Muscle of leg (tissue), 16 donors: ENCODE measurements at places on chromosomes 3 and 15. TPM values are rescaled to one million over a fixed set of nuclear protein-coding genes. Genes with fewer than 3 reads are reported as not detected.

GRCh38 chr3:195270079-195270816 lies 711 bp downstream of the XXYLT1 start:
- peak; percentile 51 for DNase-seq

- peak; percentile 71 for DNase-seq
Measured at GRCh38 chr15:74130155-74130848, at the start of gene ISLR2. TSS of gene ISLR2 (plus strand) at chr15:74130586. CDS start at chr15:74132755, 2,169 bp downstream.

DNA sequence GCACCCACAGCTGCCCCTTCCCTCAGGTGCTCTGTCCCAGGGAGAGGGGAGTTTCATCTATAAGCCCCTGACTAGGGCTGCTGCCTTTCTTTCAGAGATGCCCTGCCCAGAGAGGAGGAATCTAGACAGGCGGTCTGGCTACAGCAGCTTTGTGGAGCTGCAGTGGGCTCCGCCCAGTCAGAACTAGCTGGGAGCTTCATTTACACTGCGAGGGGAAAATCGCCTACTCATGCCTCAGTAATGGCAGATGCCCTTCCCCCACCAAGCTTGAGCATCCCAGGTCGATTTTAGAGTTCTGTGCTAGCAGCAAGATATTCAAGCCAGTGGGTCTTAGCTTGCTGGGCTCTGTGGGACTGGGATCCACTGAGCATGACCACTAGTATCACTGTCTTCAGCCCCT lies 181.2 kb upstream of the RARB start:
- no peak for DNase-seq

DNA sequence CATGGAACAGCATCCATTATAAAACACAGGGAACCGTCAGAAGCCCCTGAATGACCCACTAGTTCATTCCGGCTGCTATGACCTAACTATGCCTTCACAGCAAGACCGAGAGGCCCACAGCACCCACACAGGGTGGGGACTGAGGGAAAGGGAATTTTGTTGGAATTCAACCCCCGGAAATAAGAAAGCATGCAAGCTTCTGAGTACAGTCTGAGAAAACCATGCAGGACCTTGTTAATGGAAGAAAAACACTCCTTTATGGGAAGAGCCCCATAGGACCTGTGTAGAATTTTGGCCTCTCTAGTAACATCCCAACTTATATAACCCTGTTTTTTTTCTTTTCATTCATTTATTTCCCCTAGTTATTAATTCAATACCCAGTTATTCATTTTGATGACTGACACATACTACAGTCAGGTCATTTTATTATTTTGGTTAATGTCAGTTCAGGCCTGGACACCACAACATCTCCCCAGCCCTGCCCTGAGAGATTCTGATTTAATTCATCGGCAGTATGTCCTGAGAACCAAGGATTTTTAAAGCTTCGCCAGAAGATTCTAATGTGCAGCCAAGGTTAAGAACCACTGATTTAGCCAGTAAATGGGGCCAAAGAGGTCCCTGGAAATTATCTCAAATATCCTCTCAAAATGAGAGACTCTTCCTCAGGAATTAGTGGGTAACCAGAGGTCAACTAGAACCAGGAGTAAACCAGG lies 231.6 kb upstream of the GOLGA6L4 start:
- DNase-seq, result peak; percentile 76

DNA sequence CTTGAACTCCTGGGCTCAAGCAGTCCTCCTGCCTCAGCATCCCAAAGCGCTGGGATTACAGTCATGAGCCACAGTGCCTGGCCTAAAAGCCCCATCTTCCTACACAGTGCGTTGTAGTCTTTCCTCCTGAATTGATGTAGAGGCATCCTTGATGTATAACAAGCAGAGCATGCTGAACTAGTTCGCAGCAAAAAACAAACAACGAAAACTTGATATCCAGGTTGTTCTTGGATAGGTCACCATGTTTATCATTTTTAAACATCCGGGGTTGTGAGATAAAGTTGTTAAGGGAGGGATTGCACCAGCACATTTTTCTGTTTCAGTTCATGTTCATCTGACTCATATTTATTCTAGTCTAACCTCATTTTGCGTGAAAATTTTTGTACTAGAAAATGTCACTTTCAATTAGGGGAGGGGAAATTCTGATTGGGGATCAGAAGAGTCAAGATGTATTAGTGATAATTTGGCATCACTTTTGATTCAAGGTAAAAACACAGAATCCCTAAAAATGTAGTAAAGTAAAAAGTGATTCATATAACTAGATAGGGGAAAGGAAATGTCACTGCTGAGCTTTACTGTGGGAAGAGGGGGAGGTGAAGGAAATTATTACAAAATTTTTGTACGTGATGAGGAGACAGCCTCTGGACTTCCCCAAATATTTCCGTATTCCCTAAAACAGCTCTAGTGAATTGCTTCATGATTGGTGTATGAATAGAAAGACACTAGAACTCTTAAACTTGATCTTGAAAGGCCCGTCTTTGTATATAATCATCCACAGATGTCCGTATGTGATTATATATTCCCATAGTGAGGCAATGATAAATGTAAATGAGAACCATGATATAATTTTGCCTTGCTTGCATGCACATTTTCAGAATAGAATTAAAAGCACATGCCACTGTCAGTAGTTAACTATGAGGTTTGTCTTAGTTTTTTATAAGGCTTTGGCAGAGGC lies 22.9 kb downstream of the RAB8B start:
- DNase-seq, result peak; percentile 93

DNA sequence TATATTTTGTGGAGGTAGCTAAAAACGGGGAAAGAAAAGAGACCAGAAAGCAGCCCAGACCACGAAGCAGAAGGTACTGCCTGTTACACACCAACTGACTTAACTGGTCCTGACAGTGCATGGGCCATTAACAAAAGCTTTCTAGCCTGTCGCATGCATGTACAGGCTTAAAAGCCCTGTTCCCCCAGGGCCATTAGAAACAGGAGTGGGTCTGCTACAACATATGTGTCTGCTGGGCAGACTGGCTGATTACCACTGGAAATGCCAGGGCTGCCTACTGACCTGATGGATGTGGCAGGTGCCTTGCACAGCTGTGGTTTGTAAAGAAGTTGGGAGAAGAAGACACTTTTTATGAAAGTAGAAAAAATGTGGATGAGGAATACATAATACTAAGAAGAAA lies 137.4 kb downstream of the GAP43 start:
- DNase-seq, result peak; percentile 37

DNA sequence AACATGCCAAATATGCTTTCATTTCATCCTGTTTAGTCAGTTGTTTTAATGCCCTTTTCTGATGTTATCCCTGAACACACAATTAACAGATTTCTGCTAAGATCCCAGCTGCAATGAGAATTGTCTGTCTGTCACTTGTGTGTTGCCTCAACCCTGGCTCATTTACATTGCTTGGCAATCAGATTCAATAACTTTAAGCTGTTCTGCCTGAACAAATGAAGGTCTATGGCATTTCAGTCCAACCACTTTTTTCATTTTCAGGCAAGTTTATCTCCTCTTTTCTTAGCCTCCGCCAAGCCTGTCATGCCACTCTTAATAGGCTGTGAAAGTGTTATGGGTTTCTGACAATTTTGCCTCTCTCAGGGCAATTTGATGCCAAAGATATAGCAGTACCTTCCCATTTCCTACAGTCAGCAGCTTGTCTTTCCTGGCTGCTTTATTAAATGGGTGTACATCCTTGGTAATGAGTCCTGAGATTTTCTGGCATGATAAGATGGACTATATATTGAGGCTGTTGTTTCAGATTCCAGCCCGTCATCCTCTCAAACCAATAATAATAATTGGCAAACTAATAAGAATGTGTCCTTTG lies 68.7 kb upstream of the ADAMTS9 start:
- DNase-seq, result peak; percentile 41

DNA sequence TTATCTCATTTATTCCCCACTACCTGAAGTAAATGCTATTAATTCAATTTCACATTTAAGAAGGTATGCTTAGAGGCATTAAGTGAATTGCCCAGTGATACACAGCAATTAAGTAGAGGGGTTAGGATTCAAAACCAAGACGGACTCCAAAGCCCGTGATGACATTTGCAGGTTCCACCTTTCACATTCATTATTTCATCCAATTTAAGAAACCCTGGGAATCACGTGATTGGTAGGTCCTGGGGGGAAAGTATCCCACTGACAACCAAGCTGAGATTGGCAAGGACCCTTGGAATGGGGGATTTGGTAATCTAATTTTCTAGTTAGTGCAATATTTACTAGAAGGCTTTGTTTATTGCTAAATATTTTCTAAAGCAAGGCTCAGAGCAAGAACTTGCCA lies 1.8 kb downstream of the POMGNT2 start:
- DNase-seq, result no peak

DNA sequence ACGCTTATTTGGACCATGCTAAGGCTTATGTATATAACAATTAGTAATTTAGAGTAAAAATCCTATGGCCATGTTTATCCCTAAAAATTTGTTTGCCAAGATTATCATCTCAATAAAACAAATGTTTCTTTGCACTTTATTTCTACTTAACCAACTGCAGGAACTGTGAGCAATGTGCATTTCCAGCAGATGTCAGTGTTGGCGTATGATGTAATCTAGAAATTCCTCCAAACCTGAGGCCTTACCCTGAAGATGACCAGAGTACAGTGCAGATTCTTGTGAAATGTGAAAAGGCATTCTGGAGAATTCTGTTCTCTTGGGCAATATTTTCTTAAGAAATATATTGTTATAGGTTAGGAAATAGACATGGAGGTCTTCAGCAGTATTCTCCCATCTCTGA lies 205.9 kb downstream of the MBNL1 start:
- DNase-seq, result peak; percentile 66

- DNase-seq, result no peak
Measured at GRCh38 chr15:64623347-64623996, 151.9 kb downstream of the RBPMS2 start.

DNA sequence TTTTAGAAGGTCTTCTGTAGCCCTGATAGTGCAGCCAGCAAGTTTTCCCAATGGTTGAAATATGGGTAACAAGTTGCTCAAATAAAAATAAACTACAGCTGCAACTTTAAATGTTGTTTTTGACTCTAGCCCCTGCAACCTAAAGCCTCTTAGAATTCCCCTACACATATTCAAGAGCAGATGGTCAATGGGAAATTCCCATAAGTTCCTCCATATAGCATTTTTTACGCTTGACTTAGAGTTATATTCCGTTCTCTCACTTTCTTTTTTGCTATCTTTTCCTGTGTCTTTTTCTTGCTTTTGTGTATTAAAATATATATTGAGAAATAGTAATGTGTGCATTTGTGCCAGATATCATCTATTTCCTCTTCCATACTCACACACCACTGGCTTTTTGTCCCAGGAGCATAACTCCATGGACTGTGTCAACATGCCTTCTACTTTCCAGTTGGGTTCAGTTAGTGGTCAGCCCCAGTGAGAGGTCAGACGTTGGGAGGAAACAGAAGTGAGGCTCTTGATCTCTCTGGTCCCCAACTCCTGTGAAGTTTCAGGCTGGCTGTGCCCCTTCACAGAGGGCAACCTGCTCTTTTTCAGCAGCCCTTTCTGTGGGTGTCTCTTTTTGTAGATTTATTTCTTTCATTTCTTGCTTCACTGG lies 63.3 kb upstream of the TP63 start:
- DNase-seq, result peak; percentile 61

DNA sequence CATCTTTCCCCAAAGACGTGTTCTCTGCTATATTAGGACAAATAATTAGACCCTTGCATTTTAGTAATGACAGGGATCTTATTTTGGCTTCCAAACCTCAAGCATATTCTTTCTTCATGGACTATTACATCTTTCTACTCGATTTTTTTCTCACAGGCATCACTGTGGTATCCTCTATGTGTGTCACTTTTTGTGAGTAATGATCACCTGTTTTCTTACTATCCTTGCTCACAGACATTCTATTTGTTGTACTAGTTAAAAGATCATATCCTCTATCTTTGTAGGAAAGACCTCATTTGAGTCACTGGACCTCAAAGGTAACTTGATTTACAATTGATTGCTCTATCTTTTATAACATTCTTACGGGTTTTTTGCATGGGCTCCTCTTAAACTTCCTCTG lies 6.8 kb downstream of the C3orf80 start:
- DNase-seq, result no peak

Gene WDR76
- total RNA-seq, result 9.1 TPM

Gene TEX55
- not detected for total RNA-seq

Gene RASGRF1
- total RNA-seq, result 0.13 TPM

Gene CPA3
- total RNA-seq, result 3.1 TPM

Gene ADPRH
- total RNA-seq, result 4.0 TPM

Gene GOLGA6L4
- total RNA-seq, result 0.66 TPM

Gene CFAP100
- total RNA-seq, result not detected

Gene GABRA5
- 0.31 TPM for total RNA-seq

Gene TXNRD3
- total RNA-seq, result 12.9 TPM
